ENCODE measurements at places on chromosomes 1 and 21.

GRCh38 chr1:109913360-109913879, 2.8 kb downstream of the CSF1 start:
- DNase-seq: no peak

GRCh38 chr1:47262787-47263413, 30.9 kb upstream of the TAL1 start:
- peak; percentile 26 for DNase-seq

DNA sequence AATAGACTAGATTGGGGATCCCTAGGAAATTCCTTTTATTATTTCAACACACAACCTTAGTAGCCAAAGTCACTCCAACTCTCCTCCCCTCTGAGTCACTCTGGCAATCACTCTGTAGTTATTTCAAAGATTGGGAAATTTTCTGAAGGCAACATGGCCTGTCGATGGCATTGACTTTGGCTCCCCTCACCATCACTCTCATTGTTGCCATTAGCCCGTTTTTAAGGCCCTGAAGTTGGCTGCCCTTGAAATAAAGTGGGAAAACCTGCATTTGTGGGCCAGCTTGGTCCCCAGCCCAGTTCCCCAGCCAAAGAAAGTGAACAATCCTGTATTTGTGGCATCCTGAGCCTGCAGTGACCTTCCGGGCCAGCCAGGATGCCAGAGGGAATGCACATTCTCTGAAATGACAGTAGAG, 52.5 kb downstream of the CDC7 start:
- DNase-seq: peak; percentile 77

DNA sequence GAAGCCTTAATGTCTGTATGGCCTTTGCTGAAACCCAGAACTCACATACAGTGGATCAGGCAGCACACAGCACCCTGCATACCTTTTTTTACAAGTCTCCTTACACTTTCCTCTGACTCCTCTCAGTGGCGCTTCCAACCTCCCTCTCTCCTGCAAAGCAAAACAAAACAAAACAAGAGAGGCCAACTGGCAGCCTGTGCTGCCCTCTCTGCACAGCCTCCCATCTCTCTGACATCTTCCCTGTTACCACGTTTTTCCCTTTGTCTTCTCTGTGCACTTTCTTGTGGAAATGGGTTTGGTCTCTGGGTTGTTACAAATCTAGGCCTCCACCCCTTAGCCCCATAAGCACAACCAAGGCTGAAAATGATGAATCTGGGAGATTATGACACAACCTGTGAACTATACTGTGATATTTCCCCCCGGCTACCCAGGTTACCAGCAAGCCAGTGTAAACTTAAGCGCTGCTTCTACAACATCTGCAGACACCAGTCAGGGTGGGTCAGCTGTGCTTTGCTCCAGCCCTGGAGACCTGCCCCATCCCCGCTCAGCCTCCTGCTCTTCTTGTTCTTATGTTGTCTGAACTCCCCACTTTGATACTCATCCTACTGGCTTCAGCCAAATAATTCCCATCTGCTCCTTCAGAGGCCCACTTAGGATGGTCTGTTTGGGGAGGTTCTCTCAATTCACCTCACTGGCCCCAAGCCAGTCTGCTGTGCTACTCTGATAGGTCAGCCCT, 54.9 kb upstream of the FMOD start:
- no peak for DNase-seq

DNA sequence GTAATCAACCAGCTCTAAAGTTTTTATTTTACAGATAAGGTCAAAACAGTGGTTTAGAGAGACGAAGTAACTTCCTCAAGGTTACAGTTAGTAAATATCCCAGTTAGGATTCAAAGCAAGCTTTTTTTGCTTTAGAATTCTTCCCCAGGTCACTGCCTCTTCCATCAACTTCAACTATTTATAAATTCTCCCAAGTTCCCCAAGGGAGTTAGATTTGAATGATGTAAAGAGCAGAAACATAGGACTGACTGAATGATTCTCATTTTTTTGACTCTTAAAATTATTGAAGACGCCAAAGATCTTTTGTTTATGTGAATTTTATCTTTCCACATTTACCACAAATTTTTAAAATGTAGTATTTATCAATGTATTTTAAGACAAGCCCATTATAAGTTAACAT, 4.1 kb downstream of the POGZ start:
- DNase-seq: peak; percentile 45

- DNase-seq: no peak
Observed at GRCh38 chr1:3529099-3529729, 74.7 kb downstream of the ARHGEF16 start.

GRCh38 chr1:247218121-247218651, 37.7 kb upstream of the VN1R5 start:
- DNase-seq: no peak

- no peak for DNase-seq
Observed at GRCh38 chr1:19469004-19469403, 16.3 kb downstream of the CAPZB start.

GRCh38 chr1:165143437-165144065, 213.0 kb downstream of the LMX1A start:
- no peak for DNase-seq

- no peak for DNase-seq
Observed at GRCh38 chr1:161070761-161071160, 1.1 kb upstream of the ARHGAP30 start.

DNA sequence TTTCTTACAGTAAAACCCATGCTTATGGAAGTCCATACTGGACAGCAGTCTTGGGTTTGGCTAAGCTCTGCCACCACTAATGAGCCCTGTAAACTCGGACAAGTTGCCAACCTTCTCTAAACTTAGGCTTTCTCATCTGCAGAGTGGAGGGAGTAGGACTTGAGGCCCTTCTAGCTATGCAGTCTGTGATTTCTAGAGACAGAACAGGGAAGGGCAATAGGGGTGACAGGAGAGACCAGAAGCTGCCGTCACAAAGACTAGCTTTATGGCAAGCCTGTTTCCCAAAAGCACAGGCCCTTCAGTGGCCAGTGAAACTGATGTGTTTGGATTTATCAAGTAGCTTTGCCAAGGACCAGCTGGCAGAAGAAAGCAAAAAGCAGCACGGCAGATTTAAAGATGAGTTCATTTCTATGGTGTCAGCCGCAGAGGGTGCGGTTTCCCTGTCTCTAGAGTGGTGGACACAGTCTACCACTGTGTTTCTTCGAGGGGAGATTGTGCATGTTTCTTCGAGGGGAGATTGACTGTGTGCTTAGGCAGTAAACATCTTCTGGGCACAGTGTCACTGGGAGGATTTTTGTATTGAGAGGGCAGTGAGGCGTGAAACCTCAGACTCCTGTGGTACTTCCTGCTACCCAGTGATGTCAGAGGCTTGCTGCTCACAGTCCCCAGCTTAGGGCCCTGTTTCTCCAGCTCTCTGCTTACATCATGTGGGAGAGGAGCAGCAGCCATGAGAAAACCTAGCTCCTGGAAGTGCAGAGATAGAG, 119.0 kb downstream of the ROR1 start:
- DNase-seq: peak; percentile 71

- DNase-seq: no peak
Observed at GRCh38 chr1:164867590-164867989, 308.6 kb downstream of the PBX1 start.

GRCh38 chr1:201119206-201120197, 7.3 kb upstream of the CACNA1S start:
- no peak for DNase-seq

GRCh38 chr1:188615321-188615720, 1786.6 kb downstream of the PLA2G4A start:
- peak; percentile 63 for DNase-seq

DNA sequence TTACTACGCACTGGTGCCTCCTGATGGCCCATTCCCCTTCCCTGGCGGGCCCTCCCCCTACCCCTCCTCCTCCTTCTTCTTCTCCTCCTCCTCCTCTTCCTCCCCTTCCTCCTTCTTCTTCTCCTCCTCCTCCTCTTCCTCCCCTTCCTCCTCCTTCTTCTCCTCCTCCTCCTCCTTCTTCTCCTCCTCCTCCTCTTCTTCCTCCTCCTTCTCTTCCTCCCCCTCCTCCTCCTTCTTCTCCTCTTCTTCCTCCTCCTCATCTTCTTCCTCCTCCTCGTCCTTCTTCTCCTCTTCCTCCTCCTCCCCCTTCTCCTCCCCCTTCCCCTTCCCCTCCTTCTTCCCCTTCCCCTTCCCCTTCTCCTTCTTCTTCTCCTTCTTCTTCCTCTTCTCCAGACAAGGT, 64.7 kb upstream of the COG2 start:
- DNase-seq: no peak

Measured in fibroblast of skin of abdomen (primary cell).